IPS DF 19.7 (cell line): ENCODE measurements at places on chromosomes 12 and 14.

DNA sequence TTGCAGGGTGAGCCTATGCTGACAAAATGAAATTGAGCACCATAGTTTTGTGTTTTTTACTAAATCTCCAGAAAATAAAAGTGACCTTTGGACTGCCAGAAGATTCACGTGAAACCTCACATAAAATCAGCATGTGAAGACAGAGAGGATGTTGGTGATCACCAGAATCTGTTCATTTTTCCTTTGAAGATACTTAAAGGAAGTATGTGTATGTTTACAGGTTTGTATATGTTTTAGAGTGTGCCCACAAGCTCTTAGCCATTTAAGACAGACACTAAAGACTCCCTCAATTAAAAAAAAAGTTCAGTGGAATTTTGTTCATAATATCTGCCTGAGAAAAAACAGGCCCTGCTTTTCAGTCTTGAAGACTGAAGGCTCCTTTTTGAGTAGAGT lies 25.9 kb downstream of the DDX47 start:
- DNase-seq: no peak

DNA sequence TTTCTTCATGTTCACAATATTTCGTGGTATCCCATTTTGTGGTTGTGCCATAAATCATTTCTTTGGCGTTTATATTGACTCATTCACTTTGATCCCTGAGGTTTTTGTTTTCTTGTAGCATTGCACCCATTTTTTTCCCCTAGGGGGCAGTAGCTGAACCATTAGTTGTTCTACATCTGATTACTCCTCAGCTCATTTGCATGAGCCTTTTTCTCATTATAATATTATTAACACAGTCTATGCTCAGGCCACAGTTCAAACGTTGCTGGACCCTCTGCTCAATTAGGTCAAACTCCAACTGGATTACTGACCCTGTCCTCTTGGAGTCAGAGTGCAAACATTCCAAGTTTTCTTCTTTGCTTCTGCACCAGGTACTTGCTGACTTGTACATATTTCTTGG lies 475.4 kb upstream of the SEL1L start:
- DNase-seq: no peak

DNA sequence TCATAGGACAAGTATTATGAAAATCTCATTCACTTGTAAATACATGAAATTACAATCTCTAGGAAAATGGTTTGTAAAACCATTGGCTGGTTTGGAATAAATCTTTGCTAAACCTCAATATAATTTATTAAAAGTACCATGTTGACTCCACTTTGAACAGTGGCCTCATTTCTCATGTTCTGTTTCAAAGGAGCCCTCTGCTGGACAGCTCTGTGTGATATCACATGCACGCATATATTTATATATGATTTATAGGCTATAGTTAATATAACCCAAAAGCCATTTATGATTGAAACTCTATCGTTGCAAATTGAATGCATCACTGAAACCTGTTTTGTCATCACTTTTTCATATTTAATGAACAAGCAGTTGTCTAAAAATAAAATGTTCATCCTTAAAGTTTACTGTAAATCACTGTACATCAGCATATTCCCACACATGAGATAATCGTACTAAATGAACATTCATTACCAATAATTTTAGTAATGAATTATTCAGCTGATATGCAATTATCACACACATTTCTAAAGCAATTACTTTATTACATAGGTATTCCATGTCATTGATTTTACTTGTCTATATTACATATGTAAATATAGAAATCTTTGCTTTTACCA lies 493.8 kb downstream of the NPAS3 start:
- no peak for DNase-seq

- no peak for DNase-seq
Measured at GRCh38 chr14:77613201-77613600, 3.2 kb downstream of the SPTLC2 start.

DNA sequence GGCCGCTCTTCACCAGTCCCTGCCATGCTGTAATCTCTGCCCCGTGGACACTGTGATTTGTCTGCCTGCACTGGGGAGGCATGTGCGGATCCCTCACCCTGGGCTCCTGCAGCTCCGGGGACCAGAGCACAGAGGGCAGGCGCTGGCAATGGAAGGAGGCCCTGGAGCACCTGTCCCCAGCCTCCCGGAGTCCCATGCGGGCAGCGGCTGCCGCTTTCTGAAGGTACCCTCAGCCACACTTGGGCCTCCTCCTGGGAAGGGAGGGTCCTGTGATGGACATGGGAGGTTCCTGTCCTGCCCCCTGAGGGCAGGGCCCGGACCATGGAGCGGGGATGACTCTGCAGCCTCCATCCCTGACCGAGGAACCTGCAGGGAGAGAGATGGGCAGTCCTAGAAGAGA lies 297.4 kb upstream of the SFSWAP start:
- no peak for DNase-seq

DNA sequence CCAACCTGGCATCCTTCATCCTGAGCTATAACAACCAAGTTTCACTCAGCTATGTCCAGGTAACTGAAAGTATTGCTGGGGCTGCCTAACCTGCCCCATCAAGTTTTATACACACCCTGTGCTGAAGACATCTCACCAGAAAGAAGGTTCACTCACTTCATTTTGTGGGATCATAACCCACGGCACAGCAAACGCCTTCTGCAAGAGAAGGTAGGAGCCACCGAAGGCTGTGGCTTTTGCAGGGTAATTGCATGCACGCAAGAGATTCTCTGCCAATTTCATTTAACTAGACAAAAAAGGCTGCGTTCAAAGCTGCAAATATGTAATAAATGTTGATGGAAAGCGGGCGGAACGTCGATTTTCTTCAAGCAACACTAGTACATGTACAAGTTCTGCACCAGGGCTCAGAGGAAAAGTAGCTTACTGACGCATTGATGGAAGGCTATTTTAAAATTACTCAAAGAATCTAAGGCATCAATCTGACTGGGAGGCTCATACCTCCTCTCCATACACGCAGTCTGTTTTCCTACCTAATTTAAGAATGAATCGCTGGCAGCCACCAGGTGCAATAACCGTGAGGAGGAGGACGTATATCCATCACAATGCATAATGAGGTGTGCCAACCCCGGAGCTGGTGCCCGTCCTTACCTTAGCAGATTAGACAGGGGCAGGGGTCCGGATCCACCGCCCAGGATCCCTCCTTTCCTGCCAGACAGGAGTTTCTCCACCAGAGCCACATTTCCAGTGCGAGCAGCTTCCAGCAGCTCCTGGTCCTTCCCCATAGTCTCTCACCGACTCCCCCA lies 1.1 kb downstream of the ANKS1B start:
- no peak for DNase-seq

GRCh38 chr14:80522936-80523335 lies 311.6 kb upstream of the DIO2 start:
- DNase-seq: no peak

DNA sequence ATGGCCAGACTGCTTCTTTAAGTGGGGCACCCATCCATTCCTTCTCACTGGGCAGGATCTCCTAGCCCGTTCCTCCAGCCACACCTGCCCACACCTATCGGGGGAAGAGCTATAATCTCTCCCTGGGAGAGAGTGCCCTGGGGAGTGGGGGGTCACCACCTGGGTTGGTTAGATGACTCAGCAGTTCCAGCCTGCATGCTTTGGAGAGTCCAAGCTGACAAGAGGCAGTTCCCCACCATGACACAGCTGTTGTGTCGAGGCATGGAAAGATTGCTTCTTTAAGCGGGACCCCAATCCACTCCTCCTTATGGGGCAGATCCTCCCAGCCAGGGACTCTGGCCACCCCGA lies 52.6 kb upstream of the PPFIA2 start:
- no peak for DNase-seq

DNA sequence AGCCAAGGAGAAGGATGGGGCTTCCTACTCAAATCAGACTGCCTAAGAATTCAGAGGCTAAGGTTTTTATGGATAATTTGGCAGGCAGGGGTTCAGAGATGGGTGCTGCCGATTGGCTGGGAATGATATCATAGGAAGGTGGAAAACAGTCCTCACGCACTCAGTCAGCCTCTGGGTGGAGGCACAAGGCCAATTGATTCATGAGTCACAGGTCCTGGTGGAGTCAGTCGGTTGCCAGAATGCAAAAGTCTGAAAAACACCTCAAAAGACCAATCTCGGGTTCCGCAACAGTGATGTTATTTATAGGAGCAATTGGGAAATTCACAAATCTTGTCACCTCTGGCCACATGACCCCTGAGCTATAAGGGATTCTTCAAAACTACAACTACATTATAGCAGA lies 105.5 kb downstream of the GXYLT1 start:
- no peak for DNase-seq

GRCh38 chr14:80395031-80395430 lies 183.7 kb upstream of the DIO2 start:
- DNase-seq: no peak
